ENCODE measurements at places on chromosomes 13 and 19.
A peak's percentile ranks its signal among the peaks of the same experiment; 100 is the strongest.

DNA sequence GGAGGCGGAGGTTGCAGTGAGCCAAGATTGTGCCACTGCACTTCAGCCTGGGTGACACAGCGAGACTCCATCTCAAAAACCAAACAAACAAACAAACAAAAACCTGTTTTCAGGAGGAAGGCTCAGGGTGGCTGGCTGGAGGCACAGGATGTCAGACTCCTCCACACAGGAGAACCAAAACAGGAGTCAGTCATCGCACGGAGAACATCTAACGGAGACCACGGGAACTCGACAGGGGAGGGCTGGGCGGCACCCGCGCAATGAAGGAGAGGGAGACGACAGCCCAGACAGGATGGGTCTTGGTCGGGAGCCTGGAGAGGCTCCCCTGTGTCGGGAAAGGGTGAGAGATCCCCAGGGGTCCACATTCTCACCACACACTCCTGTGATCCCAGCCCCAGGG, 20.8 kb upstream of the SLC7A9 start:
- no peak for ATAC-seq

GRCh38 chr13:103325672-103326071, 259.5 kb upstream of the SLC10A2 start:
- no peak for ATAC-seq

DNA sequence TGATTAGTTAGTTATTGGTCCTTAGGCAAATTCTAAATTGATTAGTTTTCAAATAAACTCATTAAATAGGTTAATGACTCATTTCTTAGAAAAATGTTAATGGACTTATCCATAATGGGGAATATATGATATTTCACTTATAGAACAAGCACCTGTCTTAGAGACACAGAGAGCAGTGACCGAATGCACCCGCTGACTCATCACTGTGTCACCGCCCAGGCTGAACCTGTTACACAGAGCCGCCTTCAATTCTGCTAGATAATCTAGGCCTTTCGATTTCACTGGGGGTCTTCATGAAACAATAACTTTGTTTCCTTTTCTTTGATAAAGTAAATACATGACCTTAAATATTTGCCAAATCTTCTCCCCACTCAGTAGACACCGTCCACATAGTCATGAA, 13.1 kb downstream of the IRS2 start:
- peak; percentile 49 for ATAC-seq

DNA sequence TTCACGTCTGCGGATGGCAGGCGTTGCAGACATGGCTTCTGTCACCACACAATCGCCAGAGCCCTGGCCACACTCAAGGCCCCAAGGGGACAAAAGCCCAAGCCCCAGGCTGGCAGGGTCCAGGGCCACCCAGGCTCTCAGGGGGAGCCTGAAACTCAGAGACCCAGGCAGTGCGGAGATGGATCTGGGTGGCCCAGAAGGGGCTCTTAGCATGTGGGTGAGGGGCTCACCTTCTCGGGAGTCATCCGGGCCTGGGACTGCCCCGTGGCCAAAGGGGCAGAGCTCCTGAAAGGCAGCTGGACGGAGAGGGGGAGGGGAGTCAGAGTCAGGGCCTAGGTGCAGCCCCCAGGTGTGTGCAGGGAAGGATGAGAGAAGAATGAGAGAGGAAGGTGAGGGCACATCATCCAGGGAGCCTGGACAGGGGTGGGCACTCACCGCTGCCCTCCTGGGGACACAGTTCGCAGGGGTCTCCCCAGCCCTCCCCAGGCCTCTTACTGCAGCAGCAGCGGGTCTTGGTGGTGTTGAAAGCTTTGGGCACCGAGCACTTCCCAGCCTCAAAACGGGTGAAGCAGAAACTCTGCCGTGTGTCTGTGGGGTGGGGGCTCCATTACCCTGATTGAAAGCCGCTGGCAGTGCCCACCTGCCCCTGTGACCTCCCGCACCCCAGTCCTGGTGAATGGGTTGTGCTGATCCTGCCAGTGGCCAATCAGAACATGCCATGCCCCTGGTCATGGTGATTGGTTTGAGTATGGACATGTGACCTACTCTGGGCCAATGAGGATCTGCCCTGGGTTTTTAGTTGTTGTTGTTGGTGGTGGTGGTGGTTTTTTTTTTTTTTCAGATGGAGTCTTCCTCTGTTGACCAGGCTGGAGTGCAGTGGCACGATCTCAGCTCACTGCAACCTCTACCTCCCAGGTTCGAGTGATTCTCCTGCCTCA, 37.4 kb downstream of the CCL25 start:
- no peak for ATAC-seq

- ATAC-seq = peak; percentile 18
Observed at GRCh38 chr13:113151745-113152690, 6.4 kb upstream of the PROZ start.

DNA sequence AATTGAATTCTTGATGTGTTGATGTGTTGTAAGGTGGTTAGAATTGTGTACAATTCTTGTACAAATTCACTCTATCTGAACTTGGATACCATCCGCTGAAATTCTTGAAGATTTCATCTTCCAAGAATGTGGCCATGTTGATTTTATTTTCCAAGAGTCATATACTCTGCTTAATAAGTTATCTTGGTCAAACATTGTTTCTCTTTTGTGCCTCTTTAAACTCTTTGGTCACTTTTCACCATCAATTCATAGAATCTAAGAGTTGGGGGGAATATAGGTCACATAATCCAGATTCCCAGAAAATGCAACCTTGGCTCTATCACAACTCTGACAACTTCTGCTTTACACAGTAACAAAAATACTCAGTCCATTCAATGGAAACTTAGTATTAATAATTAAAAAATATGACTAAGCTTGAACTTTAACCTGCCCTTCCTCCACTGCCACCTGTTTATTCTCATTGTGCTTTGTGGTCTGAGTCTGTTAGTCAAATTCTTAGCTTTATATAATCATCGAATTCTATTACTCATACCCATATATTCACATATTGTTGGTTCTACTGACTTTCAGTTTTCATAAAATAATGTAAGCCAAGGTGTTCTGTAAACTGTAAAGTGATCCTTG, 373.2 kb downstream of the LMO7 start:
- no peak for ATAC-seq

- no peak for ATAC-seq
Observed at GRCh38 chr19:48833049-48833448, 3.2 kb downstream of the HSD17B14 start.

- peak; percentile 55 for ATAC-seq
Observed at GRCh38 chr19:2613507-2614295, 88.8 kb downstream of the GNG7 start.

DNA sequence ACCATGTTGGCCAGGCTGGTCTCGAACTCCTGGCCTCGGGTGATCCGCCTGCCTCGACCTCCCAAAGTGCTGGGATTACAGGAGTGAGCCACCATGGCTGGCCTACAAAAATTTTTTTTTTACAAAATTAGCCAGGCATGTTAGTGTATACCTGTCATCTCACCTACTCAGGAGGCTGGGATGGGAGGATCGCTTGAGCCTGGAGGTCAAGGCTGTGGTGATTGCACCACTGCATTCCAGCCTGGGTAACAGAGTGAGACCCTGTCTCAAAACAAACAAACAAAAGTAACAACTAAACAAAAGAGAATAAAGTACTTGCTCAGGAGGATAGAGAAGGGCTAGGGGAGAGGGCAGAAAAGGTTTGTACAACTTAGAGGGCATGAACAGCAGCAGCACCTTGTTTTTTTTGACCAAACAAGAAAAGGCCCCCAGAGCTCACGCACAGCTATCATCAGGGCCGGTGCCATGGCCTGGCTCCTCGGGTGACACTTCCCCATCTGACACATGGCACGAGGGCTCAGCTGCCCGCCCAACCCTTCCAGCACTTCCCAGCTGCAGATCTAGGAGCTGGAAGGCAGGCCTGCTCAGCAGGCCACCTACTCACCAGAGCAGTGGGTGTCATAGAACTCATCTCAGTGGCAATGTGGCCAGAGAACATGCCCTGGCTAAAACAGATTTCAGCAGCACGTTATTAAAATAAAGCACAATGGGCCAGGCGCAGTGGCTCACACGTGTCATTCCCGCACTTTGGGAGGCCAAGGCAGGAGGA, 8.6 kb upstream of the SLC7A9 start:
- no peak for ATAC-seq

GRCh38 chr13:50224534-50224933, 209.3 kb downstream of the KCNRG start:
- peak; percentile 89 for ATAC-seq

GRCh38 chr19:46733690-46734292, 12.1 kb upstream of the FKRP start:
- no peak for ATAC-seq

DNA sequence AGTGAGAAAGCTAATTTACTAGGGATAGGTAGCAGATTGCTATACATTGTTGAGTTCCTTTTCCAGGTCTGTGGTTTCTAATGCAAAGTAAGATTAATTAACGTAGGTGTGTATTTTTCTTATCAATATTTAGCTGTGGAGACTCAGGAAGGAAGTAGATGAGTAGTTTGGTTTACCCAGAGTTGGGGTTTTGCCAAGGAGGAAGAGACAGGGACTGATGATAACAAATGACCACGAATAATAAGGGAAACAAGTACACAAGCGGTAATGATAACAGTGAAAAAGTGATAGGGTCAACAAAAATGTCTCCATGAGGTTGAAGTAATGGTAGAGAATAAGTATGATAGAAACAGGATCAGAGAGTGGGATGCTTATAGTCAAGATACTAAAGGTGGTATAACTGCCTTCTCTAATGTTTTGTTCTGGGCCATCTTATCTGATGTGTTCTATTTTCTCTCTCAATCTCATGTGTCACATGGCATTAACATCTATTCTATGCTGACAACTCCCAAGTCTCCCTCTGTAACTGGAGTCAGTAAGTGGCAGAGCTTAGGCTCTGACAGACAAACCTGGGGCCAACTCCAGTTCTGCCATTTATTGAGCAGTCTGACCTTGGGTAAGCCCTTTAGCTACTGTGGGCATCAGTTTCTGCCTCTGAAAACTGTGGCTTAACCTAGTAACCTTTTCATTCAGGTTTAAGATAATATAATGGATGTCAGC, 8.8 kb downstream of the OBI1 start:
- ATAC-seq = no peak

DNA sequence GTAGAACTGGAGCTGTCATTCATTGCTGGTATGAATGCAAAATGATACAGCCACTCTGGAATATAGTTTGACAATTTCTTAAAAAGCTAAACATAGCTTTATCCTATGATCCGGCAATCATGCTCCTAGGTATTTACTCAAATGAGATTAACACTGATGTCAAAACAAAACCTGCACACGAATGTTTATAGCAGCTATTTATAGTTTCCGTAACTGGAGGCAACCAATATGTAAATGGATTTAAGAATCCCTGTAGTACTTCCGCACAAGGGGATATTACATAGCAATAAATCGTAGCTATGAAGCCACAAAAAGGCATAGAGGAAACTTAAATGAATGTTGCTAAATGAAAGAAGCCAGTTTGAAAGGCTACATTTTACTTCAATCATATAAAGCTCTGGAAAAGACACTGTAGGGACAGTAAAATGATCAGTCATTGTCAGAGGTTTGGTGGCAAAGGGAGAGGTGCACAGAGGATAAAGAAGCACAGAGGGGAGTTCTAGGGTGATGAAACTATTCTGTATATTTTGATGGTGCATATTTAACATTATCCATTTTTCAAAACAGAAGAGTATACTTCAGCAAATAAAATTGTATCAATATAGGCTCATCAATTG, 1893.0 kb upstream of the PCDH20 start:
- no peak for ATAC-seq

DNA sequence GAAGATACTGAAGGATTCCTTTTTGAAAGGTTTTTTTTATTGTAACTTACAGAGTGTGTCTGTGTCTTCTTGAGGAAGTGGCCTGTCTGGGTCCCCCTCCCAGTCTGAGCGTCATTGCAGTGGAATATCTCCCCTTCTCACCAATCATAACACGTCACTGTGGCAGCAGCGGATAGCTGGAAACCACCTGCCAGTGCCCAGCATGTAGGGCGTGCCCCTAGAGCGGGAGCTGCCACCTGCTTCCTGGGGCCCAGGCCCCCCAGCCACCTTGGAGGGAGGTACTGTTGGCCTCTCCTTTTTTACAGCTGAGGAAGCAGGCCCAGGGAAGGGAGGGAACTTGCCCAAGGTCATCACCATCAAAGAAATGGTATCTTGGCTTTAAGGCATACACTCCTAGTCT, 4.6 kb upstream of the DNM2 start:
- ATAC-seq = no peak

GRCh38 chr19:6772866-6773322, 386 bp downstream of the VAV1 start:
- ATAC-seq = no peak

- ATAC-seq = no peak
Observed at GRCh38 chr13:84038001-84038400, 155.7 kb upstream of the SLITRK1 start.

- ATAC-seq = no peak
Observed at GRCh38 chr13:57633950-57634838, 2.6 kb downstream of the PCDH17 start.

GRCh38 chr13:71493189-71493588, 373.8 kb downstream of the DACH1 start:
- no peak for ATAC-seq

- ATAC-seq = no peak
Observed at GRCh38 chr13:87712012-87712411, 40.8 kb downstream of the SLITRK5 start.

GRCh38 chr13:104962411-104962810, 1573.1 kb downstream of the EFNB2 start:
- no peak for ATAC-seq

GRCh38 chr19:55520691-55521292, 16.1 kb downstream of the SBK2 start:
- no peak for ATAC-seq

All from activated CD4-positive, CD25-positive, alpha-beta regulatory T cell treated with anti-CD3 and anti-CD28 coated beads, Interleukin-2, amount 50 U/mL, for 24 hours (primary cell).